ENCODE measurements at places on chromosomes 11 and 22. TPM values are rescaled to one million over a fixed set of nuclear protein-coding genes. Genes with fewer than 3 reads are reported as not detected.

GRCh38 chr22:38071421-38072321 is 12.3 kb downstream of the SLC16A8 start:
- DNase-seq: no peak

The FGF19 gene
- total RNA-seq: not detected

DNA sequence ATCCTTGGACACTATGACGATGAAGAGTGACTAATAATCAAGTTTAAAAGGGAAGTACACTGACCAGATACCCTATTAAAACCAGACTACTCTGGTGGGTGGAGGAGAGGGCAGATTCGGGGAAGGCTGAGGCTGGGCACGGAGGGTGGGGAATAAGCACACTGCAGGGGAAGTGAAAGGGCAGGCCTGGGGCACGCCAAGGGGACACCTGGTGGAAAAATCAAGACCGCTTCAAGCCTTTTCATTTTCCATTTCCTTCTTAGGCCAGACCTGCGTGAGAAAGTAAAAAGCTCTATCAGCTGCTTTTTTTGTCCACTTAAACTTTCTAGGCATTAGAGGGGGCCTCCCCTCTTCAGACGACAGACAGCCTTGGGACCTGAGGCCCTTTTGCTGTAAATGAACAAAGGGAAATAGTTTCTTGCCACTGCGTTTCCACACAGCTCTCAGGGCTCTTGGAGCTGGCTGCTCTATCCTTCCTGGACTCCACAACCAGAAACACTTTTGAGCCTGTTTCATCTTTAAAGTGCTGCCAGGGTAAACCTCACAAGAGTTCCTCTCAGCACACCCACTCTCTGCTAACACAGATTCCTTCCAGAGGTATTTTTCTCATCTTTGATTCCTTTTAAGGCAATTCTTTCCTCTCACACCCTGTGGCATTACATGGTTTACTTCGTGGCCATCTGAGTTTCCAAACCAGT is 25.0 kb upstream of the SERPIND1 start:
- no peak for DNase-seq

The RASL10A gene
- total RNA-seq: 1.5 TPM

DNA sequence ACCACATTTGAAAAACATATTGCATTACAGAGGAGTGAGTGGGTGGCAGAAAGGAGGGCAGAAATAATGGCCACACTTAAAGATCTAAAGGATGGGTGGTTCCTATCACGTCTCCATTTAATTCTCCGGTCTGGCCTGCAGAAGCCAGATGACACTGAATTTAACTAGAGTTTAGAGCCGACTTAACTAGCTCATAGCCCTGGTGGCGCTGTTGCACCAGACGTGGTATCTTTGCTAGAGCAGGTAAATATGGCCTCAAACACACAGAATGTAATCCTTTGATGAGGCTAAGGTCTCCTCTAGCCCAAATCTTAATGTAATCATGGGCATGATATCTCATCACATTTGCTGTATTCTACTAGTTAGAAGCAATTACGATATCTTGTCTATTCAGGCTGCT is 51.5 kb upstream of the GAL start:
- DNase-seq: no peak

GRCh38 chr11:105332171-105332570 is 192.6 kb upstream of the CARD18 start:
- no peak for DNase-seq

- no peak for DNase-seq
These were observed 139.2 kb downstream of the WNT11 start for GRCh38 chr11:76067099-76067498.

- no peak for DNase-seq
These were observed 156.5 kb downstream of the FCHSD2 start for GRCh38 chr11:72985645-72986044.

GRCh38 chr11:95711945-95712221 is 77.7 kb downstream of the FAM76B start:
- DNase-seq: no peak

DNA sequence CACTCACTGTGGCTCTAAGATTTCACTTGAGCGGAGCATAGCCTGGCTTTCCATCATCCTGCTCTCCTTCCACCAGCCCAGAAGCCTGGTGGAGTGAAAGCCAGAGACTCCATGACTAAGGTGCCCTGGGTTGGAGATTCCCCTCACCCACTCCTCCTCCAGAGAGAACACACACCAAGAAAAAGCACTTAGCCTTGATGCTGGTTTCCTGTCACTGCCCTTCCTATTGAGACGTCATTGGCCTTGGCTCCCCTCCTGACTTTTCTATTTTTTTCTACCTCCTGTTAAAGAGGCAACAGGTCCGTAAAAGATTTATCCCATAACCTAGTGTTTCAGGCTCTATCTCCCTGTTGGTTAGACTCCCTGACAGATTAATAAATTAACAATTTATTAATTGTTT is 38.5 kb upstream of the APLNR start:
- no peak for DNase-seq

Measured in omental fat pad (tissue), 4 donors.